ENCODE measurements at places on chromosomes 6 and 20.

GRCh38 chr20:18973529-18974173, 160.1 kb downstream of the SCP2D1 start:
- no peak for DNase-seq

GRCh38 chr6:166402582-166403277, 20.0 kb upstream of the MPC1 start:
- DNase-seq: no peak

DNA sequence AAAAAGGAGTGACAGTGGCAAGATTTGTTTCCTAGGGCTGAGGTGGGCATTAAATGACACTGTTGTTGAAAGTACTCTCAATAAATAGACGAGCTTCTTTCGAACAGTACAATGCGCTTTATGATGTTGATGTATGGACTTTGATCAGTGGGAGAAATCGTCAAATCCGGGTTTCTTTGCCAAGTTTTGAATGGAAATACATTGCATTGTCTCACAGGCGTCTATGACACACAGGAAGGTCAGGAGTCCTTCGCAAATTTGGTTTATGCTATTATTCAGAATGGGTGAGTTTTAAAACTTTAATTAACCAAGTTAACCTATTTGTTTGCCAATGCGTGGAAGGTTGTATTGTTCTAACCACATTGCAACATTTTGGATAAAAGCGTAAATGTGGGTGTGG, 547.3 kb upstream of the SLC35B3 start:
- DNase-seq: no peak

GRCh38 chr6:52415917-52416628, 4.1 kb upstream of the EFHC1 start:
- DNase-seq: no peak

DNA sequence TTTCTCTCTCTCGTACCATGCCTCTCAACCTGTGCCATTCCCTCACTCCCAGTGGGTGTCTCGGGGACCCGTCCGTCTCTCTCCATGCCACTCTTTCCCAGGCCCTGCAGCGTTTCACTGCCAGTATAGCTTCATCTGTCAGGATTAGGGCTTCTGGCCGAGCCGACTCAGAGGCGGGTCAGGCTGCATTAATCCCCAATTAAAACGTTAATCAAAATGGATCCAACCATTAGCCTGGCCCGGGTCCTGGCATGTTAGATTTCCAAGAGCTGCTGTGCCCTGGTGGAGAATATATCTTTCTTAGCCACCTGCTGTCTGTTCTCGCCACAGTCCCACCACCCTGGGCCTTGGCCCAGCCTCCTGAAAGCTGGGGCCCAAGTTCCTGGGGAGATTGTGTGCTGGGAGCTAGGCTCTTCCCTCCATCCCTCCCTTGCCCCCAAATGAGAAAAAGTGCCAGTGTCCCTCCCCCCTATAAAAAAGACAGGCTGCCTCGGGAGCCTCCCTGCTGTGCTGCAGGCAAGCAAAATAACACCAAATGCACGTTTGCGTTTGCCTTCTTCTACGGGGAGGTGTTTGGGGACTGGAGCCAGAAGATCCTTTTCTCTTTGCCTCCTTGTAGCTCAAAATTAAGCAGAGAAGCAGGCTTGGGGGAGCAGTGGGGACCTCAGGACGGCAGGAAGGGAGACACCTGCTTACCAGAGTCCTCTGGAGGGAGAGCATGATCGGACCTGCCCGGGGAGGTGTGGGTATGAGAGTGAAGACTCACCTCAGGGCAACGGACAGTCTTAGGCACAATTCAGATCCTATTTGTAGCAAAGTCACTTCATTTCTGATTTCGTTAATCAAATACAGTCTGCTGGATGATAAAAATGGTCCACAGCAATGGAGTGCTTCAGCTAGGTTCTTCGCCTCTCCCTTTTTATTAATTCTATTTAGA, 3.0 kb downstream of the KCNG1 start:
- no peak for DNase-seq

Measured in 8988T (cell line).